ENCODE measurements at places on chromosomes 13 and 19. TPM values are rescaled to one million over a fixed set of nuclear protein-coding genes. Genes with fewer than 3 reads are reported as not detected.

IZUMO4 gene
- total RNA-seq = 5.2 TPM

GRCh38 chr19:791567-792305 lies 5.5 kb upstream of the PTBP1 start:
- H3K27me3 ChIP-seq = no peaks in the 10 kb centered on the region
- DNase-seq = no peak
- H3K36me3 ChIP-seq = no peaks in the 10 kb centered on the region
- H3K27ac ChIP-seq = peak overlapping the region; percentile 71

CEACAM16 gene
- 0.20 TPM for total RNA-seq

- H3K4me1 ChIP-seq = no peaks in the 10 kb centered on the region
- DNase-seq = no peak
- no peaks in the 10 kb centered on the region for H3K36me3 ChIP-seq
These were observed 172.8 kb downstream of the NHLRC3 start for GRCh38 chr13:39210961-39211534.

GRCh38 chr13:79307866-79308298 lies 98.2 kb downstream of the RBM26 start:
- DNase-seq = no peak
- H3K27me3 ChIP-seq = no peaks in the 10 kb centered on the region
- H3K4me1 ChIP-seq = no peaks in the 10 kb centered on the region
- no peaks in the 10 kb centered on the region for H3K36me3 ChIP-seq
- H3K27ac ChIP-seq = no peak overlapping the region
- no peak overlapping the region for H3K4me3 ChIP-seq

DNA sequence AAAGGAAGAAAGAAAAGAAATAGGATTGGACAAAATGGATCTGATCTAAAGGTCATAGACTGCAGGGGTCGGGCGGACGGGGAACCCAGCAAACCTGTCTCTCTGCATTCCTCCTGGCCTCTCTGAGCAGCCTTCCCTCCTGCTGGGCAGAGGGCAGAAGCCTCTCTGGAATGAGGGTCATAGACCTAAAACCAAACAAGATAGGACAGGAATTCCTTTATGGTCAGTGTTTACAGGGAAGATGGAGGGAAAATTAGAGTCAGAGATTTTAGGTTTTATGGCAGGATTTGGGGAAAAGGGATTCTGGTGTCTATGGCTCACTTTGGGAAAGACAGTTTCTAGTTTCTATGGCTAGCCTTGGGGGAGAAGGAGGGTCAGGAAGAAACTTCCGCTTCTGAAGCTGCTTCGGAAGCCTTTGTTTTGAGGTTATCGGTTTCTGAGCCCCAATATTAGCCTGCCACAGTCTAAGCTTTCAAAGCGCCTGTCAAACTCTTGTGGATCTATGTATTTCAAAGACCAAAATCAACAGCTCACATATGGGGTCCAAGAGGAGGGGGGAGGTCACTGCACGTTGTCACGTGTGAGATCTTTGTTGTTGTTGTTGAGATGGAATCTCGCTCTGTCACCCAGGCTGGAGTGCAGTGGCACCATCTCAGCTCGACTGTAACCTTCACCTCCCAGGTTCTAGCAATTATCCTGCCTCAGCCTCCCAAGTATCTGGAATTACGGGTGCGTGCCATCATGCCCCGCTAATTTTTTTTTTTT lies 18.9 kb upstream of the DPRX start:
- H3K27ac ChIP-seq = no peak overlapping the region
- H3K4me3 ChIP-seq = no peak overlapping the region
- H3K36me3 ChIP-seq = no peaks in the 10 kb centered on the region
- no peak for DNase-seq

PSG6 gene
- total RNA-seq = not detected

ARHGAP45 gene
- 71.1 TPM for total RNA-seq

GRCh38 chr19:27975419-27976005 lies 1237.4 kb downstream of the UQCRFS1 start:
- no peaks in the 10 kb centered on the region for H3K27me3 ChIP-seq
- no peaks in the 10 kb centered on the region for H3K4me1 ChIP-seq
- no peak overlapping the region for H3K27ac ChIP-seq
- H3K4me3 ChIP-seq = no peak overlapping the region

DNA sequence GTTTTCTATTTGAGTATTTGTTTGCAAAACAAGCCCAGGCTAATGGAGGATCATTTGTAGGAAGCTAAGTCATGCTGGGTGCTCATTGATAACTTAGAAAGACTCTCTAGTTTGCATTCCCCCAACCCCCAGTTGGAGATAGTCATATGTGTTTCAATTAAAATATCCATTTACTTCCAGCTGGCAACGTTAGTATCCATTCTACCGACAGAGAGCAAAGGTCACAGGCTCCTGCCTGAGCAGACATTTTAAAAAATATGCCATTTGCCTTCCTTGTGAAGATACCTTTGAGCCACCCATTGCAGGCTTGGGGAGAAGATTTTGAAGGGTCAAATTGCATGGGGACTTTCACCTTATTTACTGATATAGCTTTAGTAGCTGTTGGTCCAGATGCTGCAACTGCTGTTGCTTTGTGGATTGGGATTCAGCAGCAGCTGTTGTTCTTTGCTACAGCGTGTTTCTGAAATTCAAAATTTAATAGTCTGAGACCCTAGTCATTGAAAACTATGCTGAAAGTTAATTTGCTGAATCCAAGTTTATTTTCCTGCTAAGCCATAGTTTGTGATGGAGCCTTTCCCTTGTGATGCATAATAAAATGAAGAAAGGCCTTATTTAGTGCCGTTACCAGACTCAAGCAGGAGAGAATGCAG lies 335.1 kb downstream of the GPC6 start:
- H3K27me3 ChIP-seq = no peaks in the 10 kb centered on the region
- H3K4me3 ChIP-seq = no peak overlapping the region
- no peak overlapping the region for H3K27ac ChIP-seq
- H3K4me1 ChIP-seq = no peaks in the 10 kb centered on the region
- no peak for DNase-seq

LILRB5 gene
- 16.5 TPM for total RNA-seq

DNA sequence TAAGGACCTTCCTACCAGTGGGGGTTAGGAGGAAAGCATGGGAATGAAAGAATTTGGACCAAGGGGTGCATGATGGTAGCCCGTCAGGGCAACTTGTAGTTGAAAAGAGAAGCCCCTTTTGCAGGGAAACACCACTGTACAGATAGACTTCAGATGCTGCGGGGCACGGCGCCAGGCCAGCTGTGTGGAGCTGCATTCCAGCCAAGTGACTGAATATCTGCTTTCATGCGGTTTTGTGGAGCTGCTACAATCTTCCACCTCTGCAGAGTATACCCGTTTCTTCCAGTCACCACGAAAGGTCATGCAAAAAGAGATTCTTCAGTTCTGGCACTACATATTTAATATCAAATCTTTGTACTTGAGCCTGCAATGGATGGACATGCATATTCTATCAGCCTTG lies 104.7 kb downstream of the RGCC start:
- H3K27ac ChIP-seq = peak overlapping the region; percentile 70
- peaks cover 3% of the 10 kb centered on the region for H3K36me3 ChIP-seq
- peaks cover 26% of the 10 kb centered on the region for H3K4me1 ChIP-seq
- H3K4me3 ChIP-seq = no peak overlapping the region
- DNase-seq = peak; percentile 60
- H3K27me3 ChIP-seq = no peaks in the 10 kb centered on the region

- DNase-seq = no peak
- H3K36me3 ChIP-seq = no peaks in the 10 kb centered on the region
- H3K27me3 ChIP-seq = peaks cover 56% of the 10 kb centered on the region
- H3K4me1 ChIP-seq = no peaks in the 10 kb centered on the region
- no peak overlapping the region for H3K27ac ChIP-seq
These were observed 1.0 kb downstream of the SMIM24 start for GRCh38 chr19:3479177-3479833.

GRCh38 chr19:36207605-36208252 lies 6.7 kb downstream of the ZNF565 start:
- H3K27me3 ChIP-seq = no peaks in the 10 kb centered on the region
- DNase-seq = no peak
- H3K36me3 ChIP-seq = no peaks in the 10 kb centered on the region
- H3K4me3 ChIP-seq = no peak overlapping the region

NAPSA gene
- 1,284 TPM for total RNA-seq

- peak overlapping the region; percentile 79 for H3K4me3 ChIP-seq
- no peak for DNase-seq
- H3K4me1 ChIP-seq = peaks cover 38% of the 10 kb centered on the region
- peak overlapping the region; percentile 93 for H3K27ac ChIP-seq
These were observed 772 bp downstream of the PARP4 start for GRCh38 chr13:24511816-24512196.

MISP gene
- total RNA-seq = 19.2 TPM

SIGLECL1 gene
- total RNA-seq = not detected

DNA sequence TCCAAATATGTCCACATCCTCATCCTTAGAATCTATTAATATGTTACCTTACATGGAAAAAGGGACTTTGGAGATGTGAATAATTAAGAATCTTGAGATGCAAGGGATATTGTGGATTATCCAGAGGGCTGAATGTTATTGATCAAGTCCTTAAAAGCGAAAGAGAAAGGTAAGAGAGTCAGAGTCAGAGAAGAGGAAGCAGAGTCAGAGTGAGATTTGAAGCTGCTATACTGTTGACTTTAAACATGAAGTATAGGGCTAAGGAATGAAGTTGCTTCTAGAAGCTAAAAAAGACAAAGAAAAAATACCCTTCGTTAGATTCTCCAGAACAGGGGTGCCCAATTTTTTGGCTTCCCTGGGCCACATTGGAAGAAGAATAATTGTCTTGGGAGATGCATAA lies 627.2 kb upstream of the SLITRK6 start:
- no peak for DNase-seq
- no peak overlapping the region for H3K4me3 ChIP-seq
- H3K27ac ChIP-seq = no peak overlapping the region
- H3K4me1 ChIP-seq = no peaks in the 10 kb centered on the region
- no peaks in the 10 kb centered on the region for H3K27me3 ChIP-seq

Data from left lung (tissue), 14 donors.